ENCODE measurements at places on chromosomes 5 and 9.

DNA sequence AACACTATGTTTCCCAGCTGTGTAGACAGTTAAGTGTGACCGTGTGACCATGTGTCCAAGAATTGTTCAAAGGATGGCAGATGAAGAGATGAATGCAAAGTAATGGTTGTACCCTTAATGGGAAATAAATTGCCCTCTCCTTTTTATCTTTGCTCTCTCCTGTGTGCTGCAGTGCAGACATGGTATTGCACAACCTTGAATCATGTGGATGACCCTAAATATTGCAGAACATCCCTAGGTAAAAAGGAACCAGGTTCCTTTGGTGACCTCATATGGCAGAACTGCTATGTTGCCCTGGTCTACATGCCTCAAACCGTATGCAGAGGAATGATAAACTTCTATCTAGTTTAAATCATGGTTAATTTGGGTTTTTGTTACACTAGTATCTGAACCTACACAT is 81.7 kb upstream of the CTNND2 start:
- DNase-seq, result no peak

DNA sequence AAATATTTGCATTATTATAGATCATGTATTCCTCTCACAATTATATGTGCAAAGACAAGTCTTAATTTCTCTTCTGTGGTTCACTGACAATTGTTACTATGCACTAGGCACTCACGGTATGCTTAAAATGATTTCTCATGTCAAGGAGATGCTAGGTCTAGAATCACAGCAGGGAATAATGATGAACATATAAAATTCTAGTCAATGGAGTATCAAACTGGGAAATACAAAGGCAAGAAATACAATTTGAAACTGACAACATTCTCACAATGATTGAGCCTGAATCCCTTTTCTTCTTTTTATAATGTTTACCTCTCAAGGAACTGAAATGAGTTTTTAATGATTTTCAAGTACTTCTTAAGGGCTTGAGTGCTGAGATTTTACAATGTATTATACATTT is 302.3 kb upstream of the GRAMD2B start:
- no peak for DNase-seq

DNA sequence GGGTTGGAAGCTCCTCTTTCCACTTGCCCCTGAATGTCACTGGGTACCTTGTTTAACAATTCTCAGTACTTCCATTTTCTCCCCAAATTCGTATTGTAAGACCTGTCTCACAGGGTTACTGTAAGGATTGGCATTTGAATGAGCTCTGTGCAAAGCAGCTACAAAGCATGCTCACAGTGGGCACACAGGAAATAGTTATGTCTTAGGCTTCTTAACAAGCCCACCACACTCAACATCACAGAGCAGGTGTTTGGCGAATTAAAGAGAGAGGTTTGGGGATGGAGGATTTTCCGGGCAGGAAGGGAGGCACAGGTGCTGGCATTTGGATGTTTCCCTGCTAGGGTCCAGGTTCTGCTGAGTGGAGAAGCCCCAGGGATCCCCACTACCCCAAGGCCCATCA is 17.0 kb upstream of the LHFPL2 start:
- DNase-seq, result no peak

GRCh38 chr5:137023371-137023770 is 475.8 kb downstream of the SPOCK1 start:
- DNase-seq, result no peak

- DNase-seq, result no peak
These were observed 2052.0 kb upstream of the C9orf72 start for GRCh38 chr9:29625292-29625731.

DNA sequence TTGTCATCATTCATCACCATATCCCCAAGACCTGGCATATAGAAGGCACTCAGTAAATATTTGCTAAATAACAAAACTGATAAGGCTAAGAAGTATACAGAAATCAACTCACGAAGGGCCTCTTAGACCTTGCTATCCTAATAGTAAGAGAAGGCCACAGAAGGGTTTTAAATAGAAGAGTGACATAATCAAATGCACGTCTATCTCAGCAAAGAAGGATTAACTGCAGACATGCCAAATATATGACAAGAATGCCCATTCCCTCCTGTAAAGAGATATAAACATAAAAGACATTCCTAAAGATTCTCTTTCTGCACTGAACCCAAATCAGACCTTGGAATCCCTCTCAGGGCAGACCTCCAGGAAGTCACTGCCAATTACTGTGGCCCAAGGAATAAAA is 34.1 kb downstream of the ECPAS start:
- DNase-seq, result no peak

DNA sequence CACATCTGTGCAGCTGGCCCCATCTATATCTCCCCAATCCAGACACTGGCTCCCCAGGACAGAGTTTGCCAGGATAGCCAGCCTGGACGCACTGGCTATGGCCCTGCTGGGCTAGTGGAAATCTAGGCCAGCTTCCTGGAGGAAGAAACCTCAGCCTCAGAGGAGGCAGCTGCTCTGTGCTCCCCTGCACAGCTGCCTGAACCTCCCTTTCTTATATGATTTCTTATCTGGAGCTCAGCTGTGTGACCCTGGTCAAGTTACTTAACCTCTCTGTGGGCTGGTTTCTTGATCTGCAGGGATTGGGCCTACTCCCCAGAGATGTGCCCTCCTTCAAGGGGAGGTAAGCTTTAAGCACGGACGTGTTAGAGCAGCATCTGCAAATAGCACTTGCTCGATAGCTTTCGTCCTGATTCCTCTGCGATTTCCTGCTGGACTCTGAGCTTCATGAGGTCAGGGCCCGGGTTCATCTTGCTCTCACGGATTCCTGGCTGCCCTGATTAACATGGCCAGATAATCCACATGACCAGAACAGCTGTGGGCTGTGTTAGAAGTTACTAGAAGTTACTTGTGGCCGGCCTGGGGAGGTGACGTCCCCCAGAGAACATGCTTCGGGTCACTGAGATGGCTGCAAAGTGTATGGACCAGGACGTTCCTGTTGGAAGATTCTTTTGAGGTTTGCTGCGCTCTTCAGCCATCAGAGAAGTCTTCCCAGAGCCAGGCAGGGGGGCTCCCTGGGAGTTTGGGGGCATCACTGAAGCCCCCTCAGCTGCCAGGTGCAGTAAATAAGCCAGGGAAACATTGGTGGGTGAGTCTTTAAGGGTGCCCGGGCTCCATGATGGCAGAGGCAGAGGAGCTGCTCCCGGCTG is 14.5 kb downstream of the C9orf50 start:
- DNase-seq, result no peak

DNA sequence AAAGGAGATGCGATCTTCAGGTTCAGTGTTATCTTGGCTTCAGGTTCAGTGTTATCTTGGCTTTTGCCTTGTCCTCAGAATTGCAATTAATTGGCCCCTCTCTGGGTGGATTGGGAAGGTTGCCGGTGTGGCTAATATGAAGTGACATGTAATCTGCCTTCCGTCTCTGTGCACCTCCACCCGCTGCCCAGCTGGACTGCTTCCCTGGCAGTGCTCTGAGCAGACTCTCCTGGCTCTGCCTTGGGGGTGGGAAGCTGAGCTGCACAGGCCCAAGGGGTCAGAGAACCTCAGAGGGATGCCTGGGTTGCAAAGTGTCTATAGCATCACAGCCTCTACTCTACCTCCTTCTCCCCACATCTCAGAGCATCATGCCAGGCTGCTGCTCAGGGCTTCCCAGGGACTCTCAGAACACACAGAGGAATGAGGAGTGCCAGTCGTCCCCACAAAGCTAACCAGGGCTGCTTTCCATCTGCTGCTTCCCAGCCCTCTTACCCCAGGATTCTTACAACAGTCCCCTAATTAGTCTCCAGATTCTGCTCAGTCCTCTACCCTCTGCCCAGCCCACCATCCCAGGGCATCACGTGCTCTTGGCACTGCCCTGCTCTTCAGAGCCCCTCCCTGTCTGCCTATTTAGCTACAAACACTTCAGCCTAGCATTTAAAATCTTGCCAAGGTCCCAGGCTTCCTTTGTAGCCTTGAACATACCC is 54.4 kb upstream of the AFAP1L1 start:
- no peak for DNase-seq

Measured in iPS-NIHi11 (cell line).